ENCODE measurements at places on chromosomes 2 and 18.
A peak's percentile ranks its signal among the peaks of the same experiment; 100 is the strongest.

- H3K27ac ChIP-seq, result no peak overlapping the region
- peaks cover 1% of the 10 kb centered on the region for H3K36me3 ChIP-seq
- no peak for DNase-seq
- no peaks in the 10 kb centered on the region for H3K27me3 ChIP-seq
- no peak overlapping the region for H3K4me3 ChIP-seq
Observed at GRCh38 chr2:117603567-117603966, 210.9 kb upstream of the DDX18 start.

- no peak overlapping the region for H3K27ac ChIP-seq
- no peaks in the 10 kb centered on the region for H3K4me1 ChIP-seq
Observed at GRCh38 chr2:126846241-126846640, 52.4 kb upstream of the TEX51 start.

GRCh38 chr2:62038975-62039771 lies 133.7 kb downstream of the COMMD1 start:
- no peak overlapping the region for H3K27ac ChIP-seq

DNA sequence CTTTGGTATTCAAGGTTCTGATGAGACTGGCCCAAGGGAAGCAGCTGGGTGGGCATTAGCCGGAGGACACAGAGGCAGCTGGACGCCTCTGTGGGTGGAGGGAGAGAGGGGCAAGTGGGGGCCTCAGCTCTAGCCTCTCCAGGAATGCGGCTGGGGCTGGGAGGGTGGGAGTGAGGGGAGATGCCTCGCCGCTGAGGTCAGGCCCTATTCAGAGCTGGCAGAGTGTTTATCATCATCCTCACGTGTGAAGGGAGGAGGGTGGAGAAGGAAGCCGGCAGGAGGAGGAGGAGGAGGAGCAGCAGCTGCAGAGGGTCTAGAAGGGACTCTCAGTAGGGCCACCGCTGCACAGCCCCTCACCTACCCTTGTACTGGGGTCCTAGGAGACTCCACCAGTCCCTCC lies 43.1 kb downstream of the TNS1 start:
- H3K27me3 ChIP-seq, result no peaks in the 10 kb centered on the region
- H3K4me3 ChIP-seq, result no peak overlapping the region
- H3K4me1 ChIP-seq, result peaks cover 37% of the 10 kb centered on the region
- DNase-seq, result no peak
- H3K27ac ChIP-seq, result no peak overlapping the region
- peaks cover 15% of the 10 kb centered on the region for H3K36me3 ChIP-seq

DNA sequence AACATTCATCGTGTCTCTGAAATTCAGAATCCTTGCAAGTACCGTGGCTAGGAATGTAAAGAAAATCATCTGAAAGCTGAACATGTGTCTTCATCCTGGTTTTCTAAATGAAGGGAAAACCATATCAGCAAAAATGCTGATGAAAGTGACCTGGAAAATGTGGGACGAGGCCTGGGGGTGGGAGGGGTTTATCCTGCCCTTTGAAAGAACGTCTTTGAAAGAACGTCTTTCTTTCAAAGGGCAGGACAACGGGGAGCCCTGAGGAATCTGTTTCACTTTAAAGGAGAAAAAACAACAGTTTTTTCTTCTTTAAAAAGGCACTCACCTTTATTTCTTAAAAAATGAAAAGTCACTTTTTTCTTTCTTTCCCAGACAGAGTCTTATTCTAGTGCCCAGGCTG lies 185.2 kb downstream of the ALPK2 start:
- H3K27ac ChIP-seq, result no peak overlapping the region
- DNase-seq, result no peak
- H3K27me3 ChIP-seq, result peaks cover 19% of the 10 kb centered on the region
- no peaks in the 10 kb centered on the region for H3K36me3 ChIP-seq

- DNase-seq, result peak; percentile 44
- no peaks in the 10 kb centered on the region for H3K36me3 ChIP-seq
- no peak overlapping the region for H3K4me3 ChIP-seq
- no peak overlapping the region for H3K27ac ChIP-seq
- H3K27me3 ChIP-seq, result no peaks in the 10 kb centered on the region
Observed at GRCh38 chr18:13524811-13525210, 201.5 kb downstream of the FAM210A start.

DNA sequence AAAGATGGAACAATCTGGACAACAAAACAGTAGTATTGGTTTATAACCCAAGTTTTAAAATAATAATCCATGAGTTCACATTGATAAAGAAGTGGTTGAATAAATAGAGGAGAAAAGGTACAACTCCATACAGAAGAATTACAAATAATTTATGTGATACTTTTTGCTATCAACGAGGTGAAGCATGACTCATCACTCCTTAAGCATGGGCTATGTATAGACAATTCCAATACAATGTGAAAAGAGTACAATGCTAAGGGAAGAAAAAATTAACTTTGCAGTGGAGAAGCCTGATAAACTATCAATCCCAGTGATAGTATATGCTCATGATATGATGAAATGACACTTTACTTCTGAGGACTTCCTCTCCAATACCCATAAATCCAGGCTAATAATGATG lies 312.9 kb downstream of the GULP1 start:
- no peak for DNase-seq
- peaks cover 22% of the 10 kb centered on the region for H3K4me1 ChIP-seq
- H3K4me3 ChIP-seq, result no peak overlapping the region
- peaks cover 3% of the 10 kb centered on the region for H3K36me3 ChIP-seq
- no peaks in the 10 kb centered on the region for H3K27me3 ChIP-seq
- no peak overlapping the region for H3K27ac ChIP-seq

DNA sequence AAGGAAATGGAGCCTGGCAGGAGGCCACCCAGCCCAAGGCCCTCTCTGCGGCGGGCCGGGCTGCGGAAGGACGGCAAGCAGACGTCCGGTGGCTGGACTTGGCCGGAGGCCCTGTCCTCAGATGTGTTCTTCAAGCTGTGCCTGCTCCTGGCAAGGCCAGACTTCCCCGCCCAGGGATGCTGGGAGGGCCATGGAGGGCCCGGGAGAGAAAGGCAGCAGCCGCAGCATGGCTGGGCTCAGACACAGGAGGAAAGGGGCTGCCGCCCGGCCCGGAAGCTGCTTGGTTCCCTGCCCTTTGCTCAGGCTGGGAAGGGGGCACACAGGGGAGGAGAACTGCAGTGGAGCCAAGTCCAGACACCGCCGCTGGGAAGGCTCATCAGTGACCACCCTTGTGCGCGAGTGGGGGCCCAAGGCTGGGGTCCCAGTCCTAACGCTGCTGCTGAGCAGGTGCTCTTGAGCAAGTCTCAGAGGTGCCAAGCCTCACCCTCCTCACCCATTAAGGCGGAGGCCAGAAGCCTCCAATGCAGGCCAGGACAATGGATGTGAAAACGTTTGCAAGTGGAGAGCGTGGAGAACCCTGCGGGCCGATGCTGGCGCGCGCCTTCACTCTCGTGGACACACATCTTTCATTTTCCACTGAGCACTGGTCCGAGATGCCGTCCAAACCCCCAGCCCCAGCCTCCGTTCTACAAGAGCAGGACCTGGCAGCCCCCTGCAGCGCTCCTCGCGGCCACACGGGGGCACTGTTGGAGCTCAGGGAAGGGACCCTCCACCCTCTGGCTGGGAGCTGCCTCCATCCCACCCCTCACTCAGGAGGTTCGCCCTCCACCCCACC lies 7.9 kb downstream of the CROCC2 start:
- peaks cover 8% of the 10 kb centered on the region for H3K27me3 ChIP-seq
- DNase-seq, result no peak
- no peak overlapping the region for H3K27ac ChIP-seq
- peaks cover 4% of the 10 kb centered on the region for H3K4me1 ChIP-seq
- H3K4me3 ChIP-seq, result no peak overlapping the region

GRCh38 chr2:10916953-10917352 lies 5.2 kb downstream of the KCNF1 start:
- no peak overlapping the region for H3K4me3 ChIP-seq
- no peak overlapping the region for H3K27ac ChIP-seq
- H3K36me3 ChIP-seq, result no peaks in the 10 kb centered on the region
- DNase-seq, result no peak
- no peaks in the 10 kb centered on the region for H3K4me1 ChIP-seq

- peaks cover 32% of the 10 kb centered on the region for H3K4me1 ChIP-seq
- H3K27me3 ChIP-seq, result no peaks in the 10 kb centered on the region
- H3K36me3 ChIP-seq, result no peaks in the 10 kb centered on the region
- DNase-seq, result no peak
Observed at GRCh38 chr2:201257381-201257955, 2.9 kb upstream of the CASP8 start.

- H3K4me1 ChIP-seq, result no peaks in the 10 kb centered on the region
- no peak for DNase-seq
Observed at GRCh38 chr2:48048476-48049171, 142.3 kb upstream of the FBXO11 start.

DNA sequence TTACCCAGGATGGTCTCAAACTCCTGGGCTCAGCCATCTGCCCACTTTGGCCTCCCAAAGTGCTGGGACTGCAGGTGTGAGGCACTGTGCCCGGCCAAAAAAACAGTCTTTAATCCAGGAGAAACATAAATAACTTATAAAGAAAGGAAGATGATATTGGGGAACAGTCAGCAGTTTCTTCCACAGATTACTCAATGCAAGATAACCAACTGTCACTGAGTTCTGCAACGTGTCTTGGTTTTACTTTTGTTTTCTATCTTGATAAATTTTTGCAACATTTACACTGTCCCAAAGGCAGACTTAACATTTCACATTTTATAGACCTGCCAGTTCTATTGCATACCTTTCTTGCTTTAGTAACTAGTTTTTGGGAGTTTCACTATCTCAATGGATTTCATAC lies 71.1 kb downstream of the ANKRD44 start:
- H3K27me3 ChIP-seq, result no peaks in the 10 kb centered on the region
- no peak overlapping the region for H3K4me3 ChIP-seq
- peaks cover 2% of the 10 kb centered on the region for H3K36me3 ChIP-seq

DNA sequence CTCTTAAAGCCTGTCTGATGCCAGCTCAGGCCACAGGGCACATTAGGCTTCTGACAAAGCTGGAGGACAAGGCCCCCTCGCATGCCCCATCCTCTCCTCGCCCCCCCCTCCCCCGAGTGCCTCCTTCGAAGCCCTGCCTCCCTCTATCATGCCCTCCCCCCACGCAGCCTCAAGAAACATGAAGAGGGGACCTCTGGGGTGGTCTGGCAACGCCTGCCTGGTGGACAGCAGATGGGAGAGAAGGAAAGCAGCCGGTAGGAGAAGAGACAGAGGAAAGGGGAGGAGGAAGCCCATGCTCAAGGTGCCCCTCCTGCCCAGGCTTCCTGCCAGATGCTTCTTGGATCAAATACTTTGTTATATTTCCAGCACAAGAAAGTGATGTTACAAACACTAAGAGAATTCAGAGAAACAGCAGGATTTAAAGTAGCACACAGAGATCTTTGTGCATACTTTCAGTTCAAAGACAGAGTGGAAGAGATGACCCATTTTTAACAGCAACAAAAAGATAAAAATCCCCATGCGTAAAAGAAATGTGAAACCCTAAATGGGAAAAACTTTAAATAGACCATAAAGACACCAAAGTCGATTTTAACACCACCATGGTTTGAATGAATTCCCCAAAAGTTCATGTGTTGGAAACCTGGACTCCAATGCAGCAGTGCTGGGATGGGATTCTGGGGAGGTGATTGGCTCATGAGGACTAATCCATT lies 19.0 kb downstream of the BOK start:
- H3K4me3 ChIP-seq, result no peak overlapping the region
- no peak for DNase-seq
- peaks cover 19% of the 10 kb centered on the region for H3K4me1 ChIP-seq
- H3K27ac ChIP-seq, result peak overlapping the region; percentile 58

DNA sequence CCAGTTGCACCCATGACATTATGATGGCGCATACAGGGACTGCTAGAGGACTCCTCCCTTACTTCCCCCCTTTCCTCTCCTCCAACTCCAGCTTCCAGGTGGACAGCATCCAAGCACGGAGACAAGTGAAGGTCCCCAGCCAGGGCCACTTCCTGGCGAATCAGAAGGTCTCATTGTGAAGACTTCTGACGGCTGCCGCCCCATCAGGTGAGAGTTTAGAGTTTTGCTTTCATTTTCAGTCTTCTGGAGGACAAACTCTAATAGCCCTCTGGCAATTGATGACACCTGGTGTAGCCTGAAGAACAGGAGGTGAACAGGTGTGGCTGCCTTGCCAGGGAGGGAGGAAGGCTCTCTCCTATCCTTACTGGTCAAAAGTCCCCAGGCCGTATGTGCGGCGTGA lies 77.3 kb upstream of the KCNH7 start:
- H3K36me3 ChIP-seq, result no peaks in the 10 kb centered on the region
- H3K4me1 ChIP-seq, result no peaks in the 10 kb centered on the region
- no peak for DNase-seq

GRCh38 chr18:4454537-4455112 lies 482 bp downstream of the DLGAP1 start:
- H3K27me3 ChIP-seq, result peaks cover 42% of the 10 kb centered on the region
- no peaks in the 10 kb centered on the region for H3K36me3 ChIP-seq
- H3K27ac ChIP-seq, result no peak overlapping the region

- H3K4me3 ChIP-seq, result no peak overlapping the region
- no peak overlapping the region for H3K27ac ChIP-seq
- H3K4me1 ChIP-seq, result no peaks in the 10 kb centered on the region
- H3K36me3 ChIP-seq, result no peaks in the 10 kb centered on the region
Observed at GRCh38 chr18:21972281-21972680, 197.1 kb upstream of the GATA6 start.

GRCh38 chr2:212892193-212892592 lies 259.2 kb downstream of the IKZF2 start:
- H3K27ac ChIP-seq, result no peak overlapping the region
- no peak overlapping the region for H3K4me3 ChIP-seq
- no peaks in the 10 kb centered on the region for H3K36me3 ChIP-seq
- H3K4me1 ChIP-seq, result no peaks in the 10 kb centered on the region
- H3K27me3 ChIP-seq, result no peaks in the 10 kb centered on the region
- DNase-seq, result no peak

- no peak overlapping the region for H3K4me3 ChIP-seq
- H3K27me3 ChIP-seq, result no peaks in the 10 kb centered on the region
- no peaks in the 10 kb centered on the region for H3K36me3 ChIP-seq
- H3K4me1 ChIP-seq, result no peaks in the 10 kb centered on the region
- no peak for DNase-seq
- H3K27ac ChIP-seq, result no peak overlapping the region
Observed at GRCh38 chr2:189483980-189484740, 42.9 kb downstream of the WDR75 start.

DNA sequence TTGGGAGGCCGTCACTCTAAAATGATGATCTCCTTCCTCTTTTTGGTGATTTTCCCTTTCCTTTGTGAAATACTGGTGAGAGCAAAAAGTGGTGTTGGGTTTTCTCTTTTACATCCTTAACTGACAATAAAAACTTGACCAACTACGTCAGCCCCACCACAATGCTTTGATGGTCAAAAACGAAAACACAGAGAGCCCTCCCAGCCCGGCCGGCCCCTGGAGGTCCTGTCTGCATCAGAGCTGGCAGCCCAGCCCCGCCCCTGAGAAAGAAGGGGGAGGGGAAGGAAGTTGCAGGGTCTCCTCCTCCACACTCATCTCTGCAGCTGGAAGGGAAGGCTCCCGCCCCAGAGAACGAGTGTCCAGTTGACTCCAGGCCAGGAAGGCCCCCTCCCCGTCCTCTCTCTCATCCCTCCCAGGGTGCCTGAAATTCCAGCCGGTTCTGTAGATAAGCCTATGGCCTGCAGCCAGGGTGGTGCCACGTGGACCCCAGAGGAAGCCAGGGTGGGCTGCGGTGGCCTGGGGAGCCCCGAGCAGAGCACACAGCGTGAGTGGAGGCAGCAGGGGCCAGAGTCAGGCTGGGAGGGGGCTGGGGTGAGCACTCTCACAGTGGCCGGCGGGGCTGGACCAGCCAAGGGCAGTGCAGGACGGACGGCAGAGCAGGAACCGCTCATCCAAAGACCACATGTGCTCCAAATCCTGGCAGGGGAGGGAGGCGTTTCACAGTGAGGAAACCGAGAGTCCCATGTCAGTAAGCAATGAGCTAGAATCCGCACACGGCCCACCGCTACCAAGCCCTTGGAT lies 19.8 kb downstream of the BIN1 start:
- peak overlapping the region; percentile 94 for H3K27ac ChIP-seq
- H3K4me1 ChIP-seq, result peaks cover 82% of the 10 kb centered on the region
- peak; percentile 92 for DNase-seq
- H3K27me3 ChIP-seq, result no peaks in the 10 kb centered on the region
- H3K4me3 ChIP-seq, result peak overlapping the region; percentile 27
